ENCODE measurements at places on chromosomes 6 and 20.

- peak; percentile 89 for DNase-seq
Observed at GRCh38 chr20:58308680-58309527, 611 bp upstream of the RAB22A start.

DNA sequence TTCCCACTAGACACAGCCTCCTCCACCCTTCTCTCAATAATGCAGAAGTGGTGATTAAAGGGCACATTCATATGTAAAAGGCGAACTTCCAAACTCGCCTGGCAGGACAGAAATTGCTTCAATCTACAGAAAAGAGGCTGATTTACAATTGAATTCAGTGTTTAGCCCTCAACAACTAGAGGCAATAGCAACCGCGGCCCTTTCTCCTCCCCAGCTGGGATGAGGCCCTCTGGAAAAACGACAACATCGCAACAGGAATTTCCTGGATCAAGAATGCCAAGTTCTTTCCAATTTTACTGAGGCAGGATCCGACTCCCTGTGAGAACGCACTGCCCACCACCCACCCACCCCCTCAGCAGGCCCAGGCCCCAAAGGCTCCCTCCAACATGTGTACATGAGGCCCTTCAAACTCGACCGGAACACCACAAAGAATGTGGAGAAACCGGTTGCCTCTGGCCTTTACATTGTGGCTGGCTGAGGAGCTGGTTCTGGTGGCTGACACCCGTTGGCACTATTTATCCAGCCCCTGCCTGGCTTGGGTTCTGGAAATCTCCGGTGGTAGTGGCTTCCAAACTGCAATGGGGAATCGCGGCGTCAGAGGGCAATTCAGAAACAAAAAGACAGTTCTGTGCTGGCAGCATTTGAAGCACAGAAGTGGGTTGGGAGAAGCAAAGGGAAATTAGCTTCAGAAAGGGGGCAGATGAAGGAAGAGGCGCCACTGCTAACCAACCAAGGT, 36.8 kb downstream of the ZMYND8 start:
- DNase-seq: peak; percentile 76

GRCh38 chr6:97594844-97595243, 311.8 kb upstream of the MMS22L start:
- no peak for DNase-seq

GRCh38 chr20:44110816-44111568, 76.0 kb downstream of the JPH2 start:
- DNase-seq: no peak

DNA sequence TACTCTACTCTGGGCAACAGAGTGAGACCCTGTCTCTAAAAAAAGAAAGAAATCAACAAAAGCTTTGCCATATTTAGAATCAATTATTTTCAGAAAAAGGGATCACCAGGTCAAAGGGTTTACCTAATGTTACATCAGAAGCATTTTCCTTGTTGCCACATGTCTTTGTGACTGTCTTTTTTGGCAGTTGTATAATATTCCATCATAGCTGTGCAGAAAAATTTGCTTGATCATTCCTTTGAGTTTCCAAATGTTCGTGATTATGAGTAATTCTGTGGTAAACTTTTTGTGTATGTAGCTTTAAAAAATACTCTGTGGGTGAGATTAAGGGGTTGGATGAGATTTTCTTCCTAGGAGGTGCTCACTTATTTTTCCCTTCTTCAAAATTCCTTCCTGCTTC, 26.4 kb downstream of the PNPLA1 start:
- no peak for DNase-seq

GRCh38 chr20:12598894-12599293, 409.9 kb upstream of the SPTLC3 start:
- no peak for DNase-seq

DNA sequence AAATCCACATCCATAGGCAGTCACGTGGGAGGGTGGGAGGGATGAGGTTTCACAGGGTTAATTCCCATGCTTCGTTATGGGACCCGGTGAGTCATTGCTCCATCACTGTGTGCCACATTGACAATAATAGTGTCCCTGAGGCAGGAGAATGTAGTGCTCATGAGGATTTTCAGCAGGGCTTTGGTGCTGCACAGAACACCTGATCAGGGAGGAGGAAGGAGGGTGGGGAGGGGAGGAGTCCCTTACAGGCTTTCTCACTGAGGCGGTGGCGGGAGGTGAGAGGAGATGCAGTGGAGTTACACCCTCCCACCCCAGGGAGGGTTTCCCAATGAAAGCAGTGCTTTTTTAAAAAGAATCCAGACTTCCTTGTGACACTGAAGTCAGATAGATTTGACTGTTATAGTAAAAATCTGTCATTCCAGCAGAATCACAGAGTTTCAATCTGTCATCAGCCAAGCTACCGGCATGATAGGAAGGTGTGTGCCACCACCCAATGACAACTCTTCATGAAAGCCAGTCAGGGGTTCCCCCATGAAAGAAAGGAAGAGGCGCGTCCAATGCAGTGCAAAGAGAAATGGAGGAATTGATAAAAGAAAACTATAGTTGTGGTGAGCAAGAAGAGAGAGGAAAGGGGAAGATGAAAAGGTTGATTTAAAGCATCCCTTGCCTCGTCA, 144.8 kb downstream of the TBC1D7 start:
- no peak for DNase-seq

GRCh38 chr6:111070105-111071005, 16.9 kb upstream of the SLC16A10 start:
- DNase-seq: no peak

DNA sequence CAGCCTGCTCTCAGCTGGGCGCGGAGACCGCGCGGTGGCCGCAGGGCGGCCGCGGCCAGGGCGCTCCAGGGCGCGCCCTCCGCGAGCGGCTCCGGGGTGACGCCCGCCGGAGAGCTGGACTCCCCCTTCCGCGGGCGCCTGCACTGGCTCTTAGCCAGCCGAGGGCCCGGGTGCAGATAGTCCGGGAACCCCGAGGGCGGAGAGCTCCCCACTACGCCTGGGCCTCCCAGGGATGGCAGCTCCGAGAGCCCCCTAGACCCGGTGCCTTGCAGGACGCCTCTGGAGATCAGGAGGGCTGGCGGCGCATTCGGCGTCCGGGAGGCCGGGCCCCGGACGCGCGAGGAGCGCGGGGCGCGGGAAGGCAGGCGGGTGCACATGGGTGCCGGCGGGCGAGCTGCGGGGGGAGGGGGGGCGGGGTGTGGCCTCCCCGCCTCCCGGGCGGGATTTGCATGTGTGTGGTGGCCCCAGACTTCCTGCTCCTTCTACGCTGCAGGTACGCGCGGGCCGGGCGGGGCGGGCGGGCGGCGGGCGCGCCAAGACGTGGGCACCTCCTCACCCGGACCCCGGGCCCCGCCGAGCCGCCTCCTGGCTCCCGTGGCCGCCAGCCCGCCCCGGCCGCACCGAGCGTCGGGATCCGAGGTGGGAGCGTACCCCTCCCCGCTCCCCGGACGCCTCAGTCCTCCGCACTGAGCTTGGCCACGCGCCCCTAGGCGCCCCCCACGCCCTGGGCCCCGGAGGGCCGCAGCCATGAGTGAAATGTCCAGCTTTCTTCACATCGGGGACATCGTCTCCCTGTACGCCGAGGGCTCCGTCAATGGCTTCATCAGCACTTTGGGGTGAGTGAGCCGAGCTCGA, at the start of gene ITPR3:
Gene ITPR3, plus strand, starts transcription at position 467 of the 855 bp plus-strand sequence. Its CDS starts 281 bp downstream, at position 748.
- peak; percentile 84 for DNase-seq

DNA sequence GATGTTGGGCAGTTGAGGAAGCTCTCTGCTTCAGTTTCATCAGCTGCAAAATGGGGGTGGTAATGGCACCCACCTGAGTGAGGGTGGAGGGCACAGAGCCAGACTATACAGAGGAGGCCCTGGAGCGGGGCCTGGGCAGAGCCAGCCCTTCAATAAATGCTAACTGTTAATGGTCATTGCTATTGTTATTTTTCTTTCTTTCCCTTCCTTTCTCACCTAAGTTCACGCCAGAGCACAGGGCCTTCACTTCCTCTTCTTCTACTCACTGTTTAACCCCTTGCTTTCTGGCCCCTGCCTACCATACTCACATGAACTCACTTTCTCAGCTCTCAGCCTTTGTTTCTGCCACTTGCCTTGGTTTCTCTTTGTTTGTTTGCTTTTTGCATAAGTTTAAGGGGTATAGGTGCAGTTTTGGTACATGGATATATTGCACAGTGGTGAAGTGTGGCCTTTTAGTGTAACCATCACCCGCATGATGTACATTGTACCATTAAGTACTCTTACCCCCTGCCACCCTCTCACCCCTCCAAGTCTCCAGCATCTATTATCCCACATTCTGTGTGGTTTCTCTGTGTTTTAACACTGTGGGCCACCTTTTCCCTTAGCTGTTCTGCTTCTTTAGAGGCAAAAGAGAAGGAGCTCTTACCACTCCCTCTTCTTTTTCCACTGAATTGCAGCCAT, 7.5 kb upstream of the RREB1 start:
- DNase-seq: no peak

DNA sequence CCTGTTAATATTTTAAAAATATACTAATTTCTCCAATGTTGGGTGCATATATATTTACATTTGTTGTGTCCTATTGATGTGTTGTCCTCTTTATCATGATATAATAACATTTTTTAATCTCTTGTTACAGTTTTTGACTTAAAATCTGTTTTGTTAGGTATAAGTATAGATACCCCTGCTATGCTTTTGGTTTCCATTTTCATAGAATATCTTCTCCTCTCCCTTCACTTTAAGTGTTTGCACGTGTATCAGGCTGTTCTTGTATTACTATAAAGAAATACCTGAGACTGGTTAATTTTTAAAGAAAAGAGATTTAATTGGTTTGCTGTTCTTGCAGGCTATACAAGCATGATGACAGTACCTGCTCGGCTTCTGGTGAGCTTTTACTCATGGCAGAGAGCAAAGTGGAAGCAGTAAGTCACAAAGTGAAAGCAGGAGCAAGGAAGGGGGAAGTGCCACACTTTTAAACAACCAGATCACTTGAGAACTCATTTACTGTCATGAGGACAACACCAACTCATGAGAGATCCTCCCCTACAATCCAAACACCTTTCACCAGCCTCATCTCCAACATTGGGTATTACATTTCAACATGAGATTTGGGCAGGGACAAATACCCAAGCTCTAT, 340.5 kb upstream of the SYNCRIP start:
- DNase-seq: no peak

DNA sequence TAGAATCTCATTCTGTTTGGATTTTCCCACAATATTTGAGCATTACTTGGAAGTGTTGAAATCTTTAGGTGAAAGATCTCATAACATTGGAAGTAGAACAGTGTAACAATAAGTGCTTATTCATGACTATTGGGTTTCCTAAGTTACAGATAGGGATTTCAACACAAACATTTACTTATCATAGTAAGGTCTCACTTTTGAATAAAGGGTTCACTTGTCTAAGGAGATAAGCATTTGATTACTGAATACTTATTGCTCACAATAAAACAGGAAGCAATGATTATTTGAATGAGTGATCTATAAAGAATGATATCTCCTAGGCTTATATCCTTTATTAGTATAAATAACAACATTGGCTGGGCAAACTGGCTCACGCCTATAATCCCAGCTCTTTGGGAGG, 14.8 kb downstream of the DDX43 start:
- DNase-seq: no peak

- DNase-seq: no peak
Observed at GRCh38 chr6:13261464-13261994, 66.8 kb downstream of the TBC1D7 start.

DNA sequence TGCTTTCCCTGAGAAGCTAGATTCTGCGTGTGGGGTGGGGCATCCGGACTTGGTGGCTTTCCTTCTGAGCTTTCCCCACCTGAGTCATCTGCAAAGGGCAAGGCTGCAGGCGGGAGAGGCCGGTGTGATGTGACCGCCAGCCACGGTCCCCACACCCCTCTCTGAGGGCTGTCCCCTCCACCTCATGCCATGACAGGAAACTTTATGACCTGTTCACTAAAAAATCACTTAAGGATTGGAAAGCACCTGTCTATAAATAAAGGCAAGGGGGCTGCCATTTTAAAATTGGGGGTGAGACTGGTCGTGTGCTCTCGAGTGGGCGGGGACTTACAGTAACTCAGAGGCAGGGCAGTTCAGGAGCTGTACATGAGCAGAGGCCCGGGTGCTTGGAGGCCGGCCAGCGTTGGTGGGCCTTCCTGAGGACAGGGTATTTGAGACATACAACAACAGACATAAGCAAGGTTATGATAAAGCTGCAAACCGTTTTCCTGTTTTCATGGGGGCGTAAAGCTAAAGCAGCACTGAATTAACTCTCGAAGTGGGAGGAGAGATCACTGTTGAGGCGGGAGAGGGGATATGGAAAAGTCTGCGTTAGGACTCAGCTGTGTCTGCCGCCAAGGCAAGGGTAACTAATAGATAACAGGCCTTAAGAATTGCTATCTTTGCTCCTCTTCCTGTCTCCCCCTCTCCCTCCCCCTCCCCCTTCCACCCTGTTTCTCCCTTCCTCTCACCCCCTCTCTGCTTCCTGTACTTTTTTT, 16.1 kb upstream of the SERPINB1 start:
- DNase-seq: no peak

DNA sequence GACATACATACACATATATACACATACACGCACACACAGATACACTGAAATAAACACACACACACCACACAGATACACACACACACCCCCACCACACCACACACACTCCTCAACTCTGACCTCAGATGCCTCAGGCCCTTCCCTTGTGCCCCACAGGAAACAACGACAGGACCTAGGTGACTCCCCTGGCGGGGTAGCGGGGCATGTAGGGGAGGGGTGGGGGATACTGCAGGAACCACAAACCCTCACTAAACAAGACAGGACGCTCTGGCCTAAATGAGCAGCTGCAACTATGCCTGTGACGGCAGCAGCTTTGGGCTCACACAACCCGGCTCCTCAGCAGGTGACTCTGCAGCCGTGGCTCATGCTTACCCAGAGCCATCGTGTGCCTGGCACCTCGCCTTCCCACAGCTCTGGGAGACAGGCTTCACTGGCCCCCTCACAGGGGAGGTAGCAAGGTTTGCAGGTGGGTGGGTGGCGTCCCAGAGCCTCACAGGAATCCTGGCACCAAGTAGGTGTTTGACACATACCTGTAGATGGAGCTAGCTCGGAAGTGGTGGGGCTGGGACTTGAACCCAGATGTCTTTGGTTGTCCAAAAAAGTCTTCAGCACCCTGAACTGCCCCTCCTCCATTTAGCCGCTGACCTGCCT, 100.8 kb downstream of the GRM4 start:
- DNase-seq: no peak

DNA sequence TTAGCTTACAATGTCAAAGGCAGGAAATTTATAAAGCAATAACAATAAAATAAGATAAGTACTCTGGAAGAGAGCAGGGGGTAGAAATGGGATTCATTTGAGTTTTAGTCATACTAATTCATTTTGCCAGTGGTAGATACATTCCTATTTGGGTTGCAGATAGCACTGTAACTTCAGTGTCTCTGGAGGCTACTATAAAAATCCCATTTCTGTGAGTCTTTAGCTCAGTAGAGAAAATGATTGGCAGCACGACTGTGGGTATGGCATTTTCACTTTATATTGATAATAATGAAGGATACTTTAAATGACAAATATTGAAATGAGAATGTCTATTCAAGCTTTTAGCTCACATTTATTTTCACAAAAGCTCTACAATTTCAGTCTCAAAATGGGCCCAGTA, 93.6 kb downstream of the FHL5 start:
- no peak for DNase-seq

GRCh38 chr6:46689657-46690056, 2.0 kb downstream of the TDRD6 start:
- no peak for DNase-seq

Data from iPS-NIHi11 (cell line).